ENCODE measurements at places on chromosomes 3 and 15. TPM values are rescaled to one million over a fixed set of nuclear protein-coding genes. Genes with fewer than 3 reads are reported as not detected.

DNA sequence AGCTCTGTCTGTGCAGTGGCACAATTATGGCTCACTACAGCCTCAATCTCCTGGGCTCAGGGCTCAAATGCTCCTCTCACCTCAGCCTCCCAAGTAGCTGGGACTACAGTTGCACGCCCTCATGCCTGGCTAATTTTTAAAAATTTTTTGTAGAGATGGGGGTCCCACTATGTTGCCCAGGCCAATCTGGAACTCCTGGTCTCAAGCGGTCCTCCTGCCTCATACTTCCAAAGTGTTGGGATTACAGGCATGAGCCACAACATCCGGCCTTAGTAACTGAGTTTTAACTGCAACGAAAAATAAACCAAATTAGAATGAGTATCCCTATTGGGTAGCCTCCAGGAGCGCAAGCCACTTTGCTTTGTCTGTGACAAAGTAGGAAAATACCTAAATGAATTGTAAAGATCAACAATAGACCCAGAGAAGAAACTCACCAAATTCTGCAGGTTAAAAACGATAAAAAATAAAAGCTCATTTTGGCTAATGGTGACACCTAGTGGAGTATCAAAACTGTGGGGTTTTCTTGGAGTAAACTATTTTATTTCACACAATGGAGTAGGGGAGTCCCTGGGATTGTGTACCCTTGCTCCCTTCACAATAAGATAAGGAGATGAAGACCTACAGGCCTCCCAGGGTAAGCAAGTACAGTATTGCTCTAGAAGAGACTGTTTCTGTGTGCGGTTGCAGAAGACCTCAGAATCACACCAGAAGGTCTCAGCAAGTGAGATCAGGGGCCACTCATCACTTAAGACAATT is 21.0 kb upstream of the CA12 start:
- peak; percentile 20 for DNase-seq

DNA sequence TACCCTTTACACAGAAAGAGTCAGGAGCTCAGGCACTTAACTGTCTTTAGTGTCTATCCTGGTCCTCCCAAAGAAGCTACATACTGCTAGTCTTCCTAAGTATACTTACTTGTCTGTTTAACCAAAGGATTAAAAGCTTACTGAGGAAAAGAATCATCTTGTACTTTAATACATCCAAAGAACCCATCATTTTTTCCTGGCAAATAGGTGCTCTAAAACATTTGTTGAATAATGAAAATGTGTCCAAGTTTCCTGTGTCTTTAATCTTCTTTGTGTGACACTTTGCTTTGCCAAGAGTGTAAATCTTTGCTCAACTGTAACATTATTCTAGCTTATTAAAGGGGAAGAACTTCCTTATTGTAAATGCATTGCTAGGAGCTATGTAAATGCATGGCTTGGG is 519.2 kb downstream of the OTOL1 start:
- no peak for DNase-seq

ERICH6 gene
- polyA plus RNA-seq, result not detected

- DNase-seq, result peak; percentile 56
These were observed 24.5 kb downstream of the HHLA2 start for GRCh38 chr3:108320746-108321350.

DNA sequence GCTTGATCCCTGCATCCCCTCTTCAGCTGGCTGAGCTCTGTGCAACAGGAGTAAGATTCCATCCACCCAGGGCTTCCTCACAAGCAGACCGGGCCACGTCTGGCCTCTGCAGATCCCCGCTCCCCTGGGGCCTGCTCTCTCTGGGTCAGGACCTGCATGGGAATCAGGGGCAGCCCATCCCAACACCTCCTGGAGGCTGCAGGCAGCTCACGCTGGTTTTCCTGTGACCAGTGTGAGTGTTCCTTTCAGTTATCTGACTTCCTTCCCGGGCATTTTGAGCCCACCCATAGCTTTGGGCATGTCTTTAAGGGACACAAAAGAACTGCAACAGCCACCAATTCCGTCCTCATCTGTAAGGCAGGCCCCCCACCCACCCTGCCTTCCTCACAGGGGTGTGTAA is 16.3 kb downstream of the NUP210 start:
- no peak for DNase-seq

SLC22A13 gene
- polyA plus RNA-seq, result not detected

TRIM42 gene
- not detected for polyA plus RNA-seq

GPR160 gene
- polyA plus RNA-seq, result 0.17 TPM

DNA sequence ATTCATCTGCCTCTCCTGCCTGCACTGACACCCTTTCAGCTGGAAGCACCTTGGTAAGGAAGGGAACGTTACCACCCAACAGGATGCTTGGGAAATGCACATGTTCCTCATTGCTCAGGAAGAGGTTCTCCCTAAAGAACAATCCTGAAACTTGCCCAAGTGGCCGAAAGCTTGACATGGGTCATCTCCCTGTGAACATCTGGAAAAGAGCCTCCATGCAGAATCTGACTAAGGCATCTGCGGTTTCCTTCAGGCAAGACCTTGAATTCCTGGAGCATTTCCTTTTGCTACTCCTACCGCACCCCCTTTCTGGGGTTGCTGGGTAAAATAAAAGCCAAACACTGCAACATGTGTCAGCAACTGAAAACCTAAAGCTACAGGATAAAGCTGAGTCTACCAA is 68.7 kb upstream of the SNRK start:
- DNase-seq, result peak; percentile 34

GOLGA6L9 gene
- polyA plus RNA-seq, result 1.1 TPM

DNA sequence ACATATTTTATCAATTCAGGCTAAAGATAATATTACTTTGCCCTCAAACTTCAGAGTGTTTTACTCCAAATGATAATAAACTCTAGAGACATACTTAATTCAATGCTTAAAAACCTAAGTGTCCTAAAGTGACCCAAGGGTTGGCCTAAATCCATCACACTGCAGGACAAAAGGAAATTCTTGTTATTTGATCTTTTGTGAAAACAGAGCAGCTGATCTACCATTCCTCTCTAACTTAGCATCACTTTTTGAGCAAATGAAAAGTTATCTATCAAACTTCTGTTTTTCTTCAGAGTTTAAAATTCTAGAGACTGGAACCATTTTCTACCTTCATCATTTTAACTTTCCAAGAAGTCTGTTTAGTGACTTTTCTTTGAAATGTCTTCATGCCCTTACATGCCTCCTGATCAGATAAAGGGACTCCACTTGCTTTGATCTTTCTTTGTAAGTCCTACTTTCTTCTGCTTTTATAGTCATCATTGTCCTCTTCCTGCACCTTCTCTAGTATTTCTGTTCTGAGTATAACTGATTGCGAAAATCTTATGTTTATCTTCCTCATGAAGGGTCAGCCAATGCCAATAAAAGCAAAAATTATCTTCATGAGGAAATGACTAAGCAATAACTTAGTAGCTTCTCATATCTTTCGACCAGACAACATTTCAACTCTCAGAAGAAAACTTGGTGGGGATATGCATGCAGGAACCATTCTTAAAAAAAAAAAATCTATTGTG is 378.7 kb upstream of the TGFBR2 start:
- peak; percentile 44 for DNase-seq

DNA sequence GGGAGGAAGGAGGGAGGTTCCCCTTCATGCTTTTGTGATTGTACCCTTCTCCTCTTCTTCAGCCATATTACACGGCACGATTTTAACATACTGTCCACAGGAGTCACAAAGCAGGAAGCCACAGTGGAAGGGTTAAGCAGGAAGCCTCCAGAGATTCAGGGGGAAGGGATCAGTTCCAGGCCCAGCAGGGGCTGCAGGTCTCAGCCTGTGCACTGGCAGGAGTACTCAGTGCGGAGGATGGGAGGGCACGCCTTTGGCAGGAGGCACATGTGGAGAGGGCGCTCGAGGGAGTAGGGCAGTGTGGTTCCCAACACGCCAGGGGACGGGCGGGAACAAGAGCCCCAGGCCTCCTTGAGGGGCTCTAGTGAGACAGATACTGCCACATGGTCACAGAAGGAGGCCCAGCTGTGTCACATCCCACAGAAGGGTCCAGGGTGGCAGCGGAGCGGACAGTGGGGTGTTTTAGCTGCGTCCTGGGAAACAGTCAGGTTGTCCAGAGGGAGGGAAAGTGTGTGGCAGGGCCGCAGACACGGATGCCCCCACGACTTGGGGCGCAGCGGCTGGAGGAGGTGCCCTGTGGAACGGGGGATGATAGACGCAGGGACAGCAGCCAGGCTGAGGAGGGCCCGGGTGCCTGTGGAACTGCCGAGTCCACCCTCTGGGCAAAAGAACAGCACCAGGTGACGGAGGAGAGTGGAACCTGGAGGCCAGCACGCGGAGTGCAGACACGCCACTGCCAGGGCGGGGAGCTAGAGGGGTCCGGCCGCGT is 77.5 kb downstream of the CHSY1 start:
- DNase-seq, result no peak

DNA sequence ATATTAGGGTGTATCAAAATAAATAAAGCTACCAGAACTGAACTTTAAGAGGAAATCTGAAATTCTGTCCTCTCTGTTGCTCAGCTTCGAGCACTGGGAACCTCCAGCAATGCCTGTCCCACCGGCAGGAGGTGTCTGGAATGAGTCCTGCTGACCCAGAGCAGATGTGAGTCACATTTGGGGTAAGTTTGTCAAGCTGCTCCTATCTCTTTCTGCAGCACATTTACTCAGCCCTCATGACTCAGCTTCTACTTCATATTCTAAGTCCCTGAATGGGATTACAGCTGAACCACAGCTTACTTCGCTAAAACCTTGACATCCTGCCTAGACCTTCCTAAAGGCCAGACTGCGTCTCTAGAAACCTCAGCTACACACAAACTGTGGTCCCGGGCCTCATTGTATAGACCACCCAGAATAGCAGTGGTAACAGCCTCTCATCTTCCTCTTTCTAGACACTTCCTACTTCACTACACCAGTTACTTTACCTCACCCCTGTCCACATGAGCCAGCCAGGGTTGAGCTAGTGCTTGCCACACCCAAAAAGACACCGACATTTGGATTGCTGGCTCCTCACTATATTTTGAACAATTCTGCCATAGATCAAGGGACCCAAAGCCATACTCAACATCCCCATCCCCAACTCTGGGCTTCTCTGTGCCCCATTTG is 109.6 kb upstream of the TMCO5A start:
- peak; percentile 75 for DNase-seq

DNA sequence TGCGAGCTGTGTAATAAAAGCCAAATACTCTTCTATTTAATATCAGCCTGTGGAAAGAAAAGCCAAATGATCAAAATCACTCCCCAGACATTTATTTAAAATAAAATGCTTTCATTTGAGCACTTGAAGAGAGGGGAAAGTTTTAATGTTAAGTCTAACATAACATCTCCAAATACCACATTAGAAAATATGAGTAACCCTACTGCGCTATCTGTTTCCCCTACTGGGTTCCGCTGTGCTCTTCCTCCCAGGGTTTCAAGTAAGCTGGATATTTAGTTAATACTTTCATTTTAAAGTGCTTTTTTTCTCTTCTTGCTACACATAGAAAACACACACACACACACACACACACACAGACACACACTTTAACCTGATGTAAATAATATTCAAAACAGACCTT is 6.7 kb upstream of the VGLL4 start:
- DNase-seq, result no peak

GRCh38 chr3:65880350-65880749 is 158.4 kb downstream of the MAGI1 start:
- no peak for DNase-seq

CNTN3 gene
- polyA plus RNA-seq, result 0.01 TPM

Measured in foreskin keratinocyte (primary cell).